Suprapubic skin (tissue), 4 donors: ENCODE measurements at places on chromosomes 16 and 17. TPM values are rescaled to one million over a fixed set of nuclear protein-coding genes. Genes with fewer than 3 reads are reported as not detected.

Gene NOG
- total RNA-seq, result not detected

Gene NFATC2IP
- 41.9 TPM for total RNA-seq

Gene EFCAB5
- total RNA-seq, result not detected

GRCh38 chr16:75254359-75254837, 3.0 kb upstream of the BCAR1 start:
- DNase-seq, result peak; percentile 83

GRCh38 chr16:66735891-66736290, 15.5 kb downstream of the DYNC1LI2 start:
- peak; percentile 56 for DNase-seq

GRCh38 chr16:88904676-88905365, 38.4 kb upstream of the PABPN1L start:
- DNase-seq, result no peak

DNA sequence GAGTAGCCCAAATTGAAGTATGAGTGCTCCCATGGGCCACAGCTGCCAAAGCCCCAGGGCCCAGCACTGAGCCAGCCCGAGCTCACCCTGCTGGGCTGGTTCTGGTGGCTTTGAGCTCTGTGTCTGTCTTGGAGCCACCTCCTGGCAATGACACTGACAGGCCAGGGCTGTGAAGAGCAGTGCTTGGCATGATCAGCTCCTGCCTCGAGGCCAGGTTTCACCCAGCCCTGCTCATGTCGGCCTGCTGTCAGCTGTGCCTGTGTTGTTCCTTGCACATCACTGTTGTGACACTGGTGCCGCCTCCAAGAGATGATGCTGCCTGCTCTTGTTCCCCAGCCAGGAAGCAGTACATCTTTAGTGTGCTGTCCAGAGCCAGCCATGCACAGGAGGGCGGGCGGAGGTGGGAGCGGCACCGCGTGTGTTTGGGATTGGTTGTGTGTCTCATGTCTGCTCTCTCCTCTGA, 26.0 kb downstream of the PLD6 start:
- peak; percentile 79 for DNase-seq

DNA sequence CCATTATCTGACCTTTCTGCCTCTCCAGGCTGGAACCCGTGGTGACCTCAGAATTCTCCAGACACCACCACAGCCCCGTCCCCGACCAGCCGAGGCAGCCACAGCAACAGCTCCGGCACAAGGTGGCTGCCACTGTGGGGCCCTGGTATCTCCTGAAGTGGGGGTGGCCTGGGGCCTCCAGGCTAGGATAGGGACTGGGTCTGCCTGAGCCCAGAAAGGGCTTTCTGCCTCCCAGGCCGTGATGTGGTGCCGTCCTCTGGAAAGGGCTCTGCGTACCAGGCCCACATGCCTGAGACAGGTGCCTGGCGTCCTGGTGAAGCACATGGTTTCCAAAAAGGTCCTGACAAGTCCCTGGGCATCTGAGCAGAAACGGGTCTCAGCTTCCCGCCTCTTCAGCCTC, 17.1 kb downstream of the FLYWCH1 start:
- no peak for DNase-seq

- DNase-seq, result peak; percentile 24
Measured at GRCh38 chr17:67059372-67059771, 15.0 kb downstream of the CACNG1 start.

DNA sequence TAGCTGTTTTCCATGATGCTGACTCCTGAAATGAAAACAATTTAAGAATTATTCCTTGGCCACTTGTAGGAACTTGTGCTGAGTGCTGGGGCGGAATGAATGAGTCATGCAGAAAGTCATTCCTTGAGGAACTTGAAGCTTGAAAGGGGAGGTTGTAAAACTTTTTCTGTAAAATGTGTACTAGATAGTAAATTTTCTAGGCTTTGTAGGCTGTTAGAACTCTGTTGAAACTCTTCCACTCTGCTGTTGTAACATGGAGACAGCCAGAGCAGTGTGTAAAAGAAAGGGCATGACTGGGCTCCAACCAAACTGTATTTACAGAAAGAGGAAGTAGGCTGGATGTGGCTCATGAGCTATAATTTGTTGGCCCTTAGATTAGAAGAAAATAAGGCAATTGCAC, 46.1 kb downstream of the ABCA8 start:
- no peak for DNase-seq

- DNase-seq, result no peak
Measured at GRCh38 chr17:57493171-57493570, 236.8 kb downstream of the MSI2 start.

DNA sequence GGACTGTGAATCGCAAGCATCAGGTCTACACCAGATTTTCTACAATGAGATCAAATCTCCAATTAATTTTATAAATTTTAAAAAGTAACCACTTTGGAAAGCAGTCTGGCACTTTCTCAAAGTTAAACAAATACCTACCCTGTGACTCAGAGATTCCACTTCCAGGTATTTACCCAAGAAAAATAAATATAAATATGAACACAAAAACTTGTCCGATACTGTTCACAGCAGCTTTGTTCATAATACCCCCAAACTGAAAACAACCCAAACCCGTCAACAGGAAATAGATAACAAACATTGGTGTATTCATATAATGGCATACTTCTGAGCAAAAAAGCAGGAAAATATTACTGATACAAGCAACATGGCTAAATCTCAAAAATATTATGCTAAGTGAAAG, 12.1 kb downstream of the ZDHHC7 start:
- no peak for DNase-seq

DNA sequence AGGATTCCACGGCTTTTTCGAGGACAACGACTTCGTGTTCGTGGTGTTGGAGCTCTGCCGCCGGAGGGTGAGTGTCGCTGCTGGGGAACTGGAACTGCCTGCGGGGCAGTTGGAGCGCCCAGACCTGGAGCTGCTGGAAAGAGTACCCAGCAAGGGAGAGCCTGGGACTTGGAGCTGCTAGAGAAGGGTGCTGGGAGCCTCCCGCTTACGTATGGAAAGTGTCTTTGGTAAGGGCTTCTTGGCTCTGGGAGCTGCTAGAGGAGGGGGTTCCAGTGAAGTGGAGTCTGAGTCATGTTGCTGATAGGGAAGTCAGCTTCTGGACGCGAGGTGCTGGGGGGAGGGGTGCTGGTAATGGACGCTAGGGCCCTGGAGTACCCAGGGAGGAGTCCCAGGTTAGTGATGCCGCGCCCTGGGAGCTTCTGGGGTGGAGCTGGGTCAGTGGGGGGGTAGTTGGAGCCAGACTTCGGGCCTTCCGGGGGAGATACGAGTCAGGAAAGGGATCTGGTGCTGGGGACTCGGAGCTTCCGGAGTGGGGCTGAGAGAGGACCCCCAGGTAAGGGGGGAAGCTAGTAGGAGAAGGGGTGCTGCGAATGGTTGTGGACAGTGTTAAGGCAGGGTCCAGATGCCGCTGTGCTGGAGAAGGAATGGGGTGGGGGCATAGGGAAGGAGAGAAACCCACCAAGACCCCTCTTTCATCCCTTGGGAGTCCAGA, 741 bp downstream of the PLK1 start:
- no peak for DNase-seq

DNA sequence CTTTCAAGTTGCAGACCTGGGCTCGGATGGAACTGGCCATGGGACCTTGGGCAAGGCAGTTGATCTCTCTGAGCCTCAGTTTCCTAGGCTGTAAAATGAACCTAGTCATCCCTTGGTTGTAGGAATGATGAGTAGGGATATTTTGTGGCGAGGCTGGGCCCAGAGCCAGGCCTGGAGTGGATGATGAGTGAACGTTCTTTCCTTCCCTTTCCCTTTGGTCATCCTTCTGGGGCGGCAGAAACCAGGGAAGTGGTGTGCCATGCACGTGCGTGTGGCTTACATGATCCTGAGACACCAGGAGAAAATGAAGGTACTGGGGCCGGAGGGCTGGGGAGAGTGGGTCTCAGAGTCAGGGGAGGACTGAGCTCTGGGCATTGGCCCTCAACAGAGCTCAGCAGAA, 8.4 kb downstream of the FBRS start:
- DNase-seq, result no peak
